Stimulated activated CD4-positive, alpha-beta T cell treated with anti-CD3 and anti-CD28 coated beads, TNF-alpha, amount 100 ng/mL, for 24 hours (primary cell): ENCODE measurements at places on chromosomes 12 and 14.
A peak's percentile ranks its signal among the peaks of the same experiment; 100 is the strongest.

GRCh38 chr14:54194501-54194900, 202.3 kb upstream of the CDKN3 start:
- no peak for DNase-seq

DNA sequence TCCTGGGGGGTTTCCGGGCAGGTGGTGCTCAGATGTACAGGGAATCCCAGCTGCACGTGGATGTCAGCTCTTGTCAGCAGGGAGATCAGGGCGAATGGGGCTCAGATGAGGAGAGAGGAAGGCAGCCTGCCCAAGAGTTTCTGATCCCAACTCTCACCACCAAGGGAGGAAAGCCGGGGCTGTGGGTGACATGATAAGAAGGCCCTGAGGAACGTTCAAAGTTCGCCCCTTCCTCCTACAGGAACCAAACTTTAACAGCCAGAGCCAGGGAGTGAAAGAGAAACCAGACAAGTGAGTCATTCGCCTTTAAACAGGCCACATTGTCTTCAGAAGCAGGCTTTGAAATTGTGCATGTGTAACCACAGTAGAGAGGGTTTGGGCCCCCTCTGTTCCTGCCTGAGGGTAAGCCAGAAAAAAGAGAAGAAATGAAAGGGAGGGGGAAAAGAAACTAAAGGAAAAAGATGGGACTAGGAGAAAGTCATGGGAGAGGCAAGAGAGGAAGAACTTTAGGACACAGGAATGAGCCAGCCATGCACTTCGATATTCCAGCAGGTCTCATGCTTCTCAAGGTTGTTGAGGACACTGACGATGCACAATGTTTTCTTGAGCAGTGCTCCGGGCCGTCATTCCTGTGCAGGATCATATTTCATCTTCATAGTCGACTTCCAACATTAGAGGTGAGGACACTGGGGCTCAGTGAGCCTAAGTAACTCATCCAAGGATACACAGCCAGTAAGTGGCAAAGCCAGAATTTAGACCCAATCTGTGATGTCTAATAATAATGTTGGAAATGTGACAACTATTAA, 691.4 kb upstream of the TBX3 start:
- DNase-seq: no peak

DNA sequence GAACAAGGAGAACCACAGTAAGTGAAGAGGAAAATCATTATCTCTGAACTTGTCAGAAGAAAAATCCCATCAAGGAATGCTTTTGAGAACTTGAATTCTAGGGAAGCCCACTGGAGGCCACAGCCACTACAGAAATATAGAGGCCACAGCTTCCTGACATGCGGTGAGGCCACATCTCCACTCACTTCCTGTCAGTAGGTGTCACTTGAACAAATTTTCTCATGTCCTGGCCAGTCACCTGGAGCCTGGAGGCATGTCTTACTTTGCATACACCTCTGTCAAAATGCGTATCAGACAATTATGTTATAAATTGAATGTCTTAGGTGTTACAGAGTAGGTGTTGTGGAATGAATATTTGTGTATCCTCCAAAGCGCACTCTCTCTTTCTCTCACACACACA, 370.3 kb downstream of the DAD1 start:
- no peak for DNase-seq

- DNase-seq: no peak
Observed at GRCh38 chr12:75236206-75236605, 26.6 kb upstream of the KCNC2 start.

- DNase-seq: no peak
Observed at GRCh38 chr14:63611078-63611477, 30.6 kb downstream of the WDR89 start.

DNA sequence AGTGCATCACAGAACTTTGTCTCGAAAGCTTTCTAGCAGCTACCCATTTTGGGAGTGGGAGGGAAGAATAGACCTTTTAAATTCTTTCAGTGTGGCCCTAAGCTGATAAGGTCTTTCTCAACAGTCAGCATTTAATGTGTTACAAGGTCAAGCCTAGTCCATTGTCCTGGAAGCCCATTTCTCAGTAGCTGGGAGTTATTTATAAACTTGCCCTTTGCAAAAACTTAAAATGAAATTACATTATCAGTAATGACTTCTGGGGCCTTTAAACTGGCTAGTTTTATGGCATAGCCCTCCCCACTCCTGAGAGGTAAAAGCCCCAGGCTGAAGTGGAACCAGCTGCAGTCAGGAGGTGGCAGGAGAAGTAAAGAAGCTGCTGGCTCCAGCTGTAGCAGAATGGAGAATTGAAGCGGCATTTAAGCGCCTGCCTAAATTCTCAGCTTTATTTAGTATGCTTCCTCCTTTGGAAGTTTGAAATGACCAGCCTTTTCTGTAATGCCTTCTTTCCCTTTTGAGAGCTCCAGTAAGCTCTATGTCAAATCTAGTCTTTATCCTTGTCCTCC, 12.4 kb downstream of the COPZ1 start:
- DNase-seq: no peak

- no peak for DNase-seq
Observed at GRCh38 chr14:95409477-95410272, 90.0 kb upstream of the CLMN start.

DNA sequence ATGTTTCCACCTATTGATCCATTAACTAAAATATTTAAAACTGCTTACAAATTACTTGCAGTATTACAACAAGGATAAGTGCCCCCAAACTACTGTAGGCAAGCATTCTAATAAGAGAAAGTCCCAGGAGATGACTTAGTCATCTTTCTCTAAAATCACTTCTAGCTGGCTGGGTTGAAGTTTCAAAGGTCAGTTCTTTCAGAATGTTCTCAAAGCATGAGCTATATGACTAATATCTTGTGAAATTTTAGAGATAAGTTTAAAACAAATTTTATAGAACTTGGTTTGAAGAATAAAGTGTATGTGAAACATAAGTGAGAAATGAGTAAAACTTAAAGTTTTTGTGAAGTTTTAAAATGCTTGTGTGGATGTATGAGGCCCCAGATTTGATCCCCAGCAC, 24.3 kb upstream of the OR6J1 start:
- no peak for DNase-seq

GRCh38 chr12:91185421-91185820, 2.8 kb upstream of the DCN start:
- DNase-seq: no peak

DNA sequence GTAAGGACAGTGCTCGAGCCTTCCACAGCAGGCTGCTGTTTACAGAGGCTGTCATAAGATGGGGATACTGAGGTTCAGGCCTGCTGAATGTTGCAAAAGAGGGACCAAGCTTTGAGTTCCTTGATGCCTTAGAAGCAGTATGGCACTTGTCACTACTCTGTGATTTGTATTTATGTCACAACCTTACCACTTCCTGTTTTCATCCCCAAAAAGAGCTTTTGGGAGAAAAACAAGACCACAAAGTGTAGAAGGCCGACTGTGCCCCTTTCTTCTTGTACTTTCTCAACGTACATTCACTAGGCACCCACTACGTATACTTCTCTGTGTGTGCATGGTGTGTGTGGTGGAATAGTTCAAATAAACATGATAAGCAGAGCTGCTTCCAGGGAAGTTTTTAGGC, 90.1 kb downstream of the DRAM1 start:
- DNase-seq: no peak

- no peak for DNase-seq
Observed at GRCh38 chr14:100304825-100305323, 1.4 kb downstream of the SLC25A29 start.

GRCh38 chr12:52090291-52090690, 10.8 kb downstream of the SMIM41 start:
- no peak for DNase-seq

DNA sequence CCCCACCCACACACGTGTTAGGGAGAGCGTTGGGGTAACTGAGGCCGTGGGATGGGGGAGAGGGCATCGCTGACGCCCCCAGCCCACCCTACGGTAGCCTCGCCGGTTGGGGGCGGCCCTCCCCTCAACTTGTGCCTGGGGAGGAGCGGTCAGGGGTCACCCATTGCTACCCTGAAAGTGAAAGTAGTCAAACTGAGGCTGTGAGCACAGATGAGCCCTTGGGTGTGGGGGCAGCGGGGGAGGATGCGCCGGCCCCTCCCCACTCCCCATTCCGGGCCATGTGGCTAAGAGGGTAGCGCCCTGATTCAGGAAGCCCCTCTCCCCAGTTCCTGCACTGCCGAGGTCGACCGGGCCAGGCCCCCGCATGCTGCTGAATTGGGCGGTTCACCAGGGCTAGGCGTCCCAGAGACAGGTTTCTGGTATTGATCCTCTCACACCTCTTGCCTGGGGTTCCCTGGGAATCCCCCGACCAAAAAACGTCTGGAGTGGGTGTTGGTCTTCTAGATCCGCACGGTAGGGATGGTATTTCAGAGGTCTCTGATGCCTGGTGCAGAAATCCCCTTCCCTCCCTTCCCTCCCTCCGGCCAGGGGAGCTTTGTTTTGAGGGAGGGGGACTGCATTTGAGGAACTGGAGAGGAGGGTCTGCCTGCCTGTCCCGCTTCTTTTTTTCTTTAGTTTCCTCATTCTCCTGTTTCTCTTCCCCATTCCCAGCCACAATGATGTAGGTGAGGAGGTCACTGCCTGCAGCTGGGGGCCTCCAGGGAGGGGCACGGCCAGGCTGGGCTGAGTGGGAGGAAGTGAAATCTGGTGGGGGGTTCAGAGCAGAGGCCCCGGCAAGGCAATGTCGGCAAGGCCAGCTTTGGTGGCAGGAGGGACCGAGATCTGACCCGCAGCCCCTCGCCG, 1.0 kb downstream of the SH2B3 start:
- peak; percentile 56 for DNase-seq

GRCh38 chr14:38547961-38548490, 292.1 kb upstream of the CLEC14A start:
- no peak for DNase-seq

DNA sequence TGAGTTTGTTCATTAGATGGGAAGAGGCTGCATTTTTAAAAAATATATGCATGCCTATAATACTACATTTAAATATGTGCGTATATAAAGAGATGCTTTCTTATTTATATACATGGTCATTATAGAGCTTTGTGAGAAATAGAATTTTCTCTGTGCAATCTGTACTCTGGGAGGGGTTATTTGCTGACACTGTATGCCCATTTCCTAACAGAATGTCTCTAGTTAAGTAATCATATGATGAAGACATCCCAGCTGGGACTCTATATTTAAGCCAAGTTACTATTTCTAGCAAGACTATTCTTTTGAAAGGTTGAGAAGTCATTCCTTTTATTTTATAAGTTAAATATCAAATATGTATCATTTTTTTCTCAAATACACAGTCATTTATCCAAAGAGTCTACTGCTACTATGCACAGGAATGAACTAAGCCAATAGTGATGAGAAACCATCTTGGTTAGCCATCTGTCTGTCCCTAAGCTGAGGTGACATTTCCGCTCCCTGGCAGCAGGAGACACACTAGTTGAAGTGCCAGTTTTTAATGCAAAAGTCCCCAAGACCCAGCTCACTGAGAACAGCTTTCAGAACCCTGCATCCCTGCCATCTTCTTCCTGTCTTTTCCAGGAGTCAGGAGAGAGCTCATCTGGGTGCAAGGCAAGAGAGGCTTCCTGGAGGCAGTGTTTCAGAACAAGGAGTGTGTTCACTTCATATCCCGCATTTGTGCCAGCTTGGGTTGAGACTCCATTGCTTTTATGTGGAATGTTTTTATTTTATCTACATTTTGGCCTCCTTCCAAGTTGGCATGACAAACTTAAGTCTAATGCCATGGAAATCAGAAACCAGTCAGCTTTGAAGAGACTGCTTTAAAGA, 69.5 kb downstream of the TMEM132C start:
- no peak for DNase-seq

DNA sequence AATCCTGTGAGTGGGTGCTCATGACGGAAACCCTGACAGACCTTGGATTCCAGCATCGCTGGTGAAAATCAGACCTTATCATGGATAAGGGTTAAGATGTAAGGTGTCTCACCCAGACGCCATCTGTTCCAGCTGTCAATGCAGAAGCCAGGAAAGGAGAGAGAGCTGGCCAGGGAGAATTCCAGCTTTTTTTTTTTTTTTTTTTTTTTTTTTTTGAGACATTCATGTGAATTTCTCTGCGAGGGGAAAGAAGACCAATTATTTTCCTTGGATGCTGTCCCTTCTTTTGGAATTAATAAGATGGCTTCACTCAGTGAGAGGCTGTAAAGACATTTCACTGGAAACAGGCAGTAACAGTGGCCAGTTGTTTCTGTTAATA, 1.8 kb downstream of the TRAF3 start:
- no peak for DNase-seq

DNA sequence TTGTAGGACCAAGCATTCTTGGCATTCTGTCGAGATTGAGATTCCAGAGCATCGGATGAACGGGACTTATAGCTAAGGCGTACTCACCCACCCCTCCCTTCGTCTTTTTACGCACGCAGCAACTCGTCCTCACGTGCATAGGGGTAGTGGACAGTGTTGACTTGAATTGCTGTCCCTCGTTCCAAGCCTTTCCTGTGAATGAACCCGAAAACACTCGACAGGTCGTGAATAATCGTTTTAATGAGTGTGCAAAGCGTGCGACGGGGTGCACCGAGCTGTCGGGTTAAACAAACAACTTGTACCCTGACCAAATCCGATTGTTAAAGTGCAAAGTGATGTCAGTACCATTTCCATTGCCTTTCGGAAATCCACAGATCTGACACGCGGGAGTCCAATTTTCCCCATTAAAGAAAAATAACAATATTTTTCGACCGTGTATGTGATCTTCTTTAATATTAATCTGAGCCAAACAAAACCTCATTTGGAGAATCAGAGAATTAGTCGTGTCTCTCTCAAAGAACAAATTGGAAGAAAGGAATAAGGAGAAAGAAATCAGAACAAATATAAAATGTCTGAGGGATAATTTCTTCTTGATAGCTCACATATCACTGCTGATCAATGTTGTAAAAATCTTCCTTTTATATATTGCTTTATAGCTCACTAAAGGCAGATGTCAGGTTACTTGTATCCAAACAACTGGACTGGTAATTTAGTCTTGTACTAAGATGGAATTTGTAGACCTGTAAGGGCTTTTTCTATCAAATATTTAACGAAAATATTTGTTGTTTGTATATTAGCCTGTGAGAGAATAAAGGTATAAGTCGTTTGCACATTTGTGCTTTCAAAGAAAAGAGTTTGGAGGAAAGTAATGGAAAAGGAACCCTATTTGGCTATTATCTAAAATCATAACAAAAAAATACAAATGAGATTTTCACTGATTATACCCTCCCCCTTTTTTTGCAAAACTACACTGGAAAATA, 11.8 kb downstream of the FOXG1 start:
- DNase-seq: no peak

- no peak for DNase-seq
Observed at GRCh38 chr12:123748161-123748560, 13.9 kb upstream of the DNAH10 start.

DNA sequence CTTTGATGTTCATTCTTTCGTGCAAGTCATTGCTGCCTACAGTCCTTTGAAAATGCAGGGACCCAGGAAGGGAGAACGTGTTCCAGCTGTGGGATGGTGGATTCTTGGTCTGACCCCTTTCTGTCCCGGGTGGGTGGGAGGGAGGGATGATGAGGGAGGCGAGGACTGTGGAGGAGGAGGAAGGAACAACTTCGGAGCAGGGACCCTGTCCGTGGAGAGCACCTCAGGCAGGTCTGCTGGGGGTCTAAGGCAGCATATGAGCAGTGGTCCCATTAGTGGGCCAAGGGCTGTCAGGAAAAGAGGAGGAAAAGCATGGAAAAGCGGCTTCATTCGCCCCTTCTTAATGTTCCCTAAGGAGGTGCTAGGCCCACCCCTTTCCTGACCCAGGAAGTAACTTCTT, 36.0 kb downstream of the CACNA2D4 start:
- no peak for DNase-seq
